ENCODE measurements at places on chromosomes 6 and 20. TPM values are rescaled to one million over a fixed set of nuclear protein-coding genes. Genes with fewer than 3 reads are reported as not detected.

DNA sequence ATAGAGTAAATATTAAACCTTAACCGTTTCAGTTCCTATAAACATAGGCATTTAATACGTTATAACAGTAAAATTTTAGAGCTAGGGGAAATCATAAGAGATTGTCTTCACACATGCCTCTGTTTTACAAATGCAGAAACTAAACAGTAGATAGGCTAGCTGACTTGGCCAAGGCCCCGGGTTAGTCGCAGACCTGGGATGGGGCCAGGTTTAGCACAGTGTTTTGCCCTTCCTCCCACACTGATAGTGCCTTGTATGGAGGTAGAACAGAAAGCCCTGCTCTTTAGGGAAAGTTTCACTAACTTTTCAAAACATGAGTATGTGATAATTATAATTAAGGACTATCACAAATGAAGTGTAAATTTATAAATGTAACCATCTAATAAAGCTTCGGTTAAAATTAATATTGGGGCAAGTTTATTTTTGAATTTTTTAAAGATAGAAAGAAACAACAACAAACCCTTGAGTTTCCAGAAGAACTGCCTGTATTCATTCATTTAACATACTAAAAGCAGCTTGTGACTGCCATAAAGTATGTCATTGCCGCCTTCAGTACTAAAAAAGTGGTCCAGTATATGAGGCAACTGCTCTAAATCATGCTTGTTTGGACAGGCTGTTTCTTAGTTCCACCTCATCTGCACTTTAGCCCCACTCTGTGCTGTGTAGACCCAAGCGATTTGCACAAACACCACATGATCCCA lies 62.5 kb upstream of the LOC128125822 start:
- no peak for DNase-seq

DNA sequence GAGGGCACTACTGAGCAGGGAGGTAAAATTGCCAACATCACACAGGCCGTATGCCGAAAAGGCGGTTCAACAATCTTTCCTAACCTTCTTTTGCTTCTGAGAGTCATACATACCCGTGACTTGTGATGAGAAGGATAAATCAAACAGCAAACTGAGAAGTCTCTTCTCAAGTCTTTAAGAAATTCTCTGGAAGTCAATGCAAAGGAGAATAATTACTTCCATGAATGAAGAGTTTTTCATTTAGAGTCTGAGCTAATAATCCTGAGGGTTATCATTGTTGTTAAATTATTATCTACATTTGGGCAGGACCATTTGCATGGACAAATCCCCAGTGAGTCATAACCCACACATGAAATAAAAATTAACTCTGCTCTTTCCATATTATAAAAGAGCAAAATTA lies 22.4 kb upstream of the ILRUN start:
- no peak for DNase-seq

The HLA-DQA2 gene
- total RNA-seq: 45.0 TPM

DNA sequence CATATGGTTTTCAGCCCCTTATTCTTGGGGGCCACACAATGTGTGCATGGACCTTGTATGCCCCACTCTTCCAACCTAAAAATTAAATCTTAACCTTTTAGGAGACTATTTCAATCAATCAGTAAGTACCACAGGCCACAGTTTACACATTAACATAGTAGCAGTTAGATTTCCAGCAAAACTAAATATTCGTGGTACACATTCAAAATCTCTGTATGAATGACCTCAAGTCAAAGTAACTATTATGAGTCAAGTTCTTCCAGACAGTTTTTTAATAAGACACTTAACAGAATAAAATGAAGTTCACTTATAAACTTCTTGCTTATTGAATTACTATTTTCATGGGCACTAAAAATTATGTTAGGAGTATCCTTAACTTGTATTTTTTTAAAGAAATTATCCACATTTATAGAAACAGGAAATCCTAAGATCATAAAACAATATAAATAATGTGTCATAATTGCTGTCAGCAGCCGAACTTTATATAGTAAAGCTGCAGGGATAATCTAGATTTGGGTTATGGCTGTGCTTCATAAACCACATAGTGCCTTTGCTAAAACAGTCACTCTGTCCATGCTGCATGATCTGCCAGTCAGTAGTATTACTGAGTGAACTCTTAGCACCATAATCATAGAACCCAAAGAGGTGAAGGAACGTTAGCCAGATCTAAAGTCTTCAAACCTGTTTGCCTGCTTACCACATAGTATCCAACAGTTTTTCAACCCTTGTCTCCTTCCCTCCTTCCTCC lies 21.7 kb downstream of the SEC63 start:
- DNase-seq: no peak

DNA sequence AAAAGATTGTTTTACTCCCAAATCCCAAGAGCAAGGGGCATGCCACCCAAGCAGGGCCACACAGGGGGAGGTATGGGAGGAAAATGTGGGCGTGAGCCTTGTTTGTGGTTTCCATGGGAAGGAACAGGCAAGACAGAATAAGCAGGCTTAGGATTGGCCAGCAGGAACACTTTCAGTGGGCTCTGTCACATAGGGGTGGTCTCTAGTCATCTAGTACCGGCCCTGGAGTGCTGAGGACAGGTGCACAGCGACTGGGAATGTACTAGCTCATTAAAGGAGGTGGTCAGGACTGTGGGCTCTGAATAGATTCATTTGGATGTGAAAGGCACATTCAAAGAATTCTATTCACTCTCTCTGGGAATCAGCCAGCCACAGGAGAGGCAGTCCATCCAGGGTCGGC lies 175.6 kb downstream of the TBC1D7 start:
- DNase-seq: no peak

DNA sequence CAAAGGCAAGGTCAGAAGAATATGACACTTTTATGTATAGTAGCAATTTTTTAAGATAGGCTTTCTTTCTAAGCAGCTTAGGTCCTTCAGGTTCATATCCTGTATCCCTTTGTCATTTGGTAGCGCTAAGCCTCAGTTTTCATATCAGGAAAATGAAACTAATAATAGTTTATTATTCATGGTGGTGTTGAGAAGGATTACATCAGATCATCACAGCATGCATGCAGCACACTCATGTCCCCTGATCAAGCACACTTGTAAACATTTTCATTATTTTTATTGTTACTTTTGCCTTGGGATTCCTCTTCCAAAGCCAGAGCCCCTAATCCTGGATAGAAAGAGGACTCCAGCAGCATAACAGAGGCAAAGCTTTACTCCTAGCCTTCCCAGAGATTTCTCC lies 70.2 kb upstream of the ADGRF1 start:
- DNase-seq: no peak

- DNase-seq: no peak
Measured at GRCh38 chr6:70547313-70547712, 19.4 kb upstream of the SDHAF4 start.

GRCh38 chr6:31871046-31871659 lies 7.6 kb downstream of the SLC44A4 start:
- no peak for DNase-seq

GRCh38 chr6:90202156-90202555 lies 94.5 kb downstream of the BACH2 start:
- no peak for DNase-seq

DNA sequence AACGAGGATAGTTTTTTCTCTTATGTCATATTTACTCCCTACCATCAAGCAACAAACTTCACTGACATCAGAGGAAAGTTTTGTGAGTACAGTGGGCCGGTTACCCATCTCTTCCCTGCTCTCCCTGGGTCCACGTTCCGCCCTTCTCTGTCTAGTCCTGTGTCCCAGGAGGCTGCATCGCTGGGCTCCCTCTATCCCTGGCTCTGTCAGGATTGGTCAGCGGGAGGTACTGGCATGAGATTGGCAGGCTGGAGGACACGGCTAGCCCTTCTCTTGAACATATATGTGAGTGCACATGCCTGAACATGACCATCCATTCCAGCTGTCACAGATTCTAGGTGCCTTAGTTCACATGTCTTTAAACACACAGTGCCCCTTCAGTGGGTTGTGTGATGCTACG lies 30.3 kb upstream of the TMEM181 start:
- no peak for DNase-seq

DNA sequence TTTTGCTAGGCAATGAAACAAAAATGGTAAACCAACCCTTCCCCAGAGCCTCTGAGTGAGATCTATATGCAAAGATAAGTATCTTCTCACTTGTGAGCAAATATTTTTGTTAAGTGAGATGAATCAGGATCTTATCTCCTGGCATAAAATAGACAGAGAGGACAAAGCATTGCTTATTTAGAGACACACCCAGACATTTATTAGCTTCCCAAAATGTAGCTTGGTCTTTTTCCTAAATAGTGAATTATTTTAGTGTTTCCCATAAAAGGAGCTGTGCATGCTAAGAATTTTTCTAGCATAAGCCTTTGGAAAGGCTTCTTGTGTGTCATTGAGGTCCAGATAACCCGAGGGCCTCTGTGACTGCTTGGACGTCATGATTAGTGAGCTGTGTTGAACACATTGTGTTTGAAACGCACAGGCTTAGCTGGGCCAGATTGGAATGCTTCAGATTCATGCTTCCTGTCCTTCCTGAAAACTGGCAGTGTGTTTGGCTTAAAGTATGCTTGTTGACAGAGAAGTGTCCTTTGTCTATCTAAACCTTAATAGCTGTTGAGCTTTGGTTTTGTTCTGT lies 16.5 kb downstream of the MTHFD1L start:
- no peak for DNase-seq

The SCRT2 gene
- total RNA-seq: not detected

GRCh38 chr6:89980353-89980752 lies 86.1 kb downstream of the GJA10 start:
- DNase-seq: no peak

The KHDRBS2 gene
- total RNA-seq: 1.5 TPM

DNA sequence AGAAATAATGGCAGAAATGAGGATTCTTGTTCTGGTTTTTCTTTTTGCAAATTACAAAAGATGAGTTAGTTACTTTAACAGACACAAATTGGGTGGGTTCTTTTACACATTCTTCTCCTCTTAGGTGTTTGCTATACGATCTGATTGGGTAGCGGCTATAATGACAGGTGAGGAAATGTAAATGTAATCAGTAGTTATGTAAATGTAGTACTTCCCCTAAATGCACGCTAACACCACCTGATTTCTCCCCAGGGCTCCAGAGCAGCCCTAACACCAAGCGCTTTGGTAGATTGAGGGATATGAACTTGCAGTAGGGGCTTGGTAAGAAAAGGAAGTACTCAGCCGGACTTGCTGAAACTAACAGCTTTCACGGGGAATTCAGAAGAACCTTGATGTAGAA lies 499.4 kb upstream of the NOX3 start:
- DNase-seq: no peak

- DNase-seq: no peak
Measured at GRCh38 chr20:54227751-54228150, 19.9 kb downstream of the PFDN4 start.

DNA sequence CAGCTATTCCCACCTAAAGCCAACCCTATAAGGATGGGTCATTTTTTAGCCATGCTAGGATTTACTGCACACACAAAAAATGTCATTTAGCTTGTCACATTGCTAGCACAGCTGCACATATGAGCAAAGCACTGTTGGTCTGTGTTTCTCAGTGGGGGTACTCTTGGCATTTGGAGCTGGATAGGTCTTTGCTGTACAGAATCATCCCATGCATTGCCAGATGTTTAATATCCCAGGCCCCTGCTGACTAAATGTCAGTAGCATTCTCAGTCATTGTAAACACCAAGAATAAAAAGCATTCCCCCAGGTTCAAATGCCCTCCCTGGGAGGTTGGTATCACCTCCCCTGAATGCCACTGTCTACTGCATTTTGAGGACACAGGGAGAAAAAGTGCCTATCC lies 14.6 kb upstream of the LTV1 start:
- no peak for DNase-seq

GRCh38 chr6:21116736-21117135 lies 476.8 kb upstream of the SOX4 start:
- DNase-seq: no peak

GRCh38 chr6:53464927-53465460 lies 79.9 kb downstream of the GCLC start:
- DNase-seq: no peak

GRCh38 chr20:12207875-12208274 lies 290.2 kb downstream of the BTBD3 start:
- peak; percentile 5 for DNase-seq

- no peak for DNase-seq
Measured at GRCh38 chr6:2798586-2799134, 33.5 kb downstream of the WRNIP1 start.

The PRSS16 gene
- 76.2 TPM for total RNA-seq

DNA sequence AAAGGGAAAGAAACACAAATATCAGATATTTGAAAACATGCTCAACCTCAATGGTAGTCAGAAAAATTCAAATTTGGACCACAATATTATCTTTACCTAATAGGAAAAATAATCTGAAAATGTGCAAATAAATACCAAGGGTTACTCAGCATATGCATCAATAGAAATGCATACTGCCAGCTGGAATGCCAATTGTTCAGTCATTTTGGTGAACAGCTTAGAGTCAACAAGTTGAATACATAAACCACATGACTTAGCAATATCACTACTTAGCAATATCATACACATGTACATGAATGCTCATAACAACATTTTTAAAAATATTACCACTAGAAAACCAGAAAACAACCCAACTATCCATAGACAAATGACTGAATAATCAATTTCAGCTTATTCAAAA lies 212.7 kb downstream of the PTPRK start:
- no peak for DNase-seq

DNA sequence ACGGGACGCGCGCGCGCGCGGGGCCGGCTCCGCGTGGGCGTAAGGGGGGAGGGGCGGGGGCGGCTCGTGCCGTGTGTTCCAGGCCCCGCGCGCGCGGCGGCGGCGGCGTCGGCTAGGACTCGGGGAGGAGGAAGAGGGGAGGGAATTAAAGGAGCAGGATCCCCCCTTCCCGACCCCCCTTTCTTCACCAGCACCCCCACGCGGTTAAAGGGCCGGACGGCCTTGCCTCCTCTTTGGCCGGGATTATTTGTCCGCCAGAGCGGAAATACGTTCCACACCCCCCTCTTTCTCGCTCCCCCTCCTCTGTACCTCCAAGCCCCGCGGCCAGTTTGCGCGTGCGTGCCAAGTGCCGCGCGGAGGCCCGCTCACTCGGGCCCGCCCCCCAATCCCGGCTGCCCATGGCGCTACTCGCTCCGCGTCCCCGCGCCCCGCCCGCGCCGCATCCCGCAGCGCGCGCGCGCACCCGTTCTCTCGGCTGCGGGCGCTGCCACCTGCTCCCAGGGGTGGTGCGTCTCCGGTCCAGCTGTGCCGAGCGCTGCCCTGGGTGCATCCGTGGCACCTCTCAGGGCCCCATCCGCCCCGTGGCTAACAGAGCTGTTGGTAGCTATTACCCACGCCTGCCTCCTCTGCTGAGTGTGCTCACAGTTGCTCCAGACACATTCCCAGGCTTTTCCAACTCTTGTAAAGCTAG lies at the start of gene ZBTB12:
ZBTB12 (minus strand) TSS at position 134 of the 691 bp plus-strand sequence. CDS start 781 bp downstream, outside the sequence.
- peak; percentile 77 for DNase-seq

- no peak for DNase-seq
Measured at GRCh38 chr6:61909486-61909885, 376.5 kb downstream of the KHDRBS2 start.

- no peak for DNase-seq
Measured at GRCh38 chr6:28182255-28182654, 40.6 kb downstream of the ZKSCAN8 start.

- DNase-seq: no peak
Measured at GRCh38 chr6:13303668-13304017, 24.7 kb downstream of the TBC1D7 start.

The RIPPLY2 gene
- total RNA-seq: 0.28 TPM

Data from thymus (tissue), 14 donors.